ENCODE measurements at places on chromosomes 2 and 18.
A peak's percentile ranks its signal among the peaks of the same experiment; 100 is the strongest.

- DNase-seq = no peak
These were observed 64.4 kb downstream of the CIB4 start for GRCh38 chr2:26576565-26577441.

- no peak for DNase-seq
These were observed 207.2 kb downstream of the RND3 start for GRCh38 chr2:150280231-150280630.

DNA sequence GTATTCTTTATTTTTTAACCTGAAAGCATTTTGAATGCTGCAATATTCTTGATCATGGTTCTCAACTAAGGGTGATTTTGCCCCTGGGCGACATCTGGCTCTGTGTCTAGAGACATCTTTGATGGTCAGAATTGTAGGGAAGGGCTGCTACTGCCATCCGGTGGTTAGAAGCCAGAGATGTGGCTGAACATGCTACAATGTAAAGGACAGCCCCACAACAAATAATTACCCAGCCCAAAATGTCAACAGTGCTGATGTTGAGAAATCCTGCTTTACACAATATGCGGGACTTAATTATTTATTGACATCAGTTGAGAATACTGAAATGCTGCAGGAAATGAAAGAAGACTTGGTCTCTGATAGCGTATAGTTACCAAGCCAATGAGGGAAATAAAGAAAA is 37.5 kb upstream of the SERPINB2 start:
- DNase-seq = peak; percentile 41

DNA sequence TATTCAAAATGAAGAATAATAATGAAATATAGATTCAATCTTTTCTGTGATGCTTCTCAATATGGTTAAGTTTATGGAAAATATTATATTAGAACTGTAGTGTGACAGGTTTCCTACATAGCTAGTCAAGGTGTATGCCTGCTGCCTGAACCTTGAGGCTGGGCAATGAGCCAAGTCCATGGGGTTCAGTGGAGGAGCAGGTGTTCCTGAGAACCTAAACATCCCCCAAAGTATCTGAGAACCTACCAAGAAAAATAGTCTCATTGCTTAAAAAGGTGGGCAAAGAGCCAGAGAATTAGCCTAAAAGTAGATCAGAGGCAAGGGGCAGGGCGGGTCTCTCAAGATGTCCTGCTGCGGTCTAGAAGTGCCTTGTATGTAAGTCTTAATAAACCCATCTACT is 185.9 kb upstream of the SPHKAP start:
- no peak for DNase-seq

GRCh38 chr2:151484100-151484499 is 74.4 kb downstream of the RIF1 start:
- DNase-seq = no peak

DNA sequence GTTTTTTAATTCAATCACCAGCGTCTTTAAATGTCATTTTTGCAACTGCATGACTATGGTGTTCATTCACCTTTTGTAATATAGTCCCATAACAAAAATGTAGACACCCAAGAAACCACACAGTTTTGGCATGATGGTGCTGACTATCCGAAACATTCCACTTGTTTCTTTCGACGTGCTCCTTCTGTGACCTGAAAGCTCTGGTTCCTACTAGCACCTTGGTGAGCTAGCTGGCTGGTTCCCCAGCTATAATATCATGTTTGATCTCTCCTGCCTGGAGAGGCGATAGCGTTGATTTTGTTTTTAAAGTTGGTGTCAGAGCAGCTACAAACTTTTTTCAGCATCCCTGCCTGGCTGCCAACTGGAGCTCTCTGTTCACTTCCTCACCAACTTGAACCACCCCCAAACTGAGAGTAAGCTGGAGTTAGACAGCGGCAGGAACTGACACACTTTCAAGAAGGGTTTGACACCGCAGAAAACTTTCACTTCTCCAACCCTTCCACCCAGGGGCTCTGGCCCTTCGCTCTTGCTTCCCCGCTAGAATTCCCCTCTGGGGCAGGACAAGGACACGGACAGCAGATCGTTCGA is 1.1 kb downstream of the ATAD2B start:
- DNase-seq = peak; percentile 44

DNA sequence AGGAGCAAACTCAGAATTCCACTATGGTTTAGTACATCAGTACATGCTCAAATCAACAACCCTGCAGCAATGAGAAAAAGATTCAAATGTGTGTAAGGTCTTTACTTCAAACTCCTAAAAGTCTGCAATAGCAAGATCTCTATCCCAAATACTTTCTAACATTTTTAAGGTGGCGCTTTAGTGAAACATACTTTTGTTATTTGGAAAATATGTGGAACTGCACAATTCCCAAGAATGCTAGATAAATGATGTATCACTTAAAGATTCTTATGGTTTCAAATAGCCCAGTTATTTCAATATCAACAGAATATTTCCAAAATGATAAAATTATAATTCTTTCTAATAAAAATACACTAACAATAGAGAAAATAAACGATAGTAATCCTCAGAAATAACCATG is 227.6 kb upstream of the SMAD7 start:
- DNase-seq = no peak

DNA sequence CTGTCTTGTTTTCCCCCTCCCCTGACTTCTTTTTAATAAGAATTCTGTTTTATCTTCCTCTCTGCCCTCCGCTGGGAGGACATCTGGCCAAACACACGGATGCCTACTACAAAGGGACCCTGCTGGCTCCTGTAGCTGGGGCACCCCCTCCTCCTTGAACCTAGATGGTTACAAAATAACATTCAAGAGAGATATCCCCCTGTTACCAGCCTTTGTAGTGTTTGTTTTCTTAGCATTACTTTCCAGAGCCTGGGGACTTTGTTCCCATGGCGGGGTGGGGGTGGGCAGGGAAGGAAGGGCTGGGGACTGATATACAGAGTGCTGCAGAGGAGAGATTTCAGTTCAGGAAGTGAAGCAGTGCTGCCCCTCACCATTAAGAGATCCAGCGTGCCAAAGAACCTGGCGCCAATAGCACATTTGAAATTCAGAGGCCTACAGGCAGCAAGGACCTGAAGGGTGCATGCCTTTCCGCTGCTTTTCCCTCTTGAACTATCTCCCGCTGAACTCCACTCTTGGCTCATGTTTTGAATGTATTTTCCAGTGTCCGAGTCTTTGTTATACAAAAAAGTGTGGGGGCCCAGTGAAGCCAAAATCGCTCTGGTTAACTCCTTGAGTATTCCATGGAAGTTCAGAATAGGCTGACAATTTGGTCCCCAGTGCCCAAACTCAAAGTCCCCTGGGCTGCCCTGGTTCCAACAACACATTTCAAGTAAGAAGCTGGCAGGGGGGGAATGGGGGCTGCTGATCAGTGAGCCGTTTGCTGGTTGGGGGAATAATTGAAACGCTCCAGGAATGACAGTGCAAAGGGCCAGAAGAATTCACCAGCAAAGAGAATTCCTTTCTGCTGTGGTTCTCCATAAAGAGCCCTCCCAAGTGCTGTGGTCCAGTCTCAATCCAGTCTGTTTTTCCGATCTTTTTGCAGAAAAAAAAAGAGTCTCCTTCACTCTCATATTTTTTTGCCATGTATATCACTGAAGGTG is 94.8 kb upstream of the THOC1 start:
- DNase-seq = peak; percentile 92

- peak; percentile 39 for DNase-seq
These were observed 1.1 kb downstream of the TMEM18 start for GRCh38 chr2:675982-676646.

GRCh38 chr2:241110607-241111439 is 8.7 kb upstream of the MTERF4 start:
- no peak for DNase-seq

Data from HepG2 (cell line).